Left colon (tissue), 2 donors: ENCODE measurements at places on chromosomes 13 and 19. TPM values are rescaled to one million over a fixed set of nuclear protein-coding genes. Genes with fewer than 3 reads are reported as not detected.

The CFD gene
- 136 TPM for total RNA-seq

The CCDC169 gene
- total RNA-seq, result 0.27 TPM

The NALCN gene
- total RNA-seq, result 0.17 TPM

The HPN gene
- total RNA-seq, result 1.1 TPM

The TLE2 gene
- total RNA-seq, result 47.9 TPM

The SLAIN1 gene
- 2.6 TPM for total RNA-seq

The PNMA8A gene
- total RNA-seq, result 1.1 TPM

The CEACAM21 gene
- not detected for total RNA-seq

The EPS8L1 gene
- total RNA-seq, result 42.1 TPM

The OVOL3 gene
- not detected for total RNA-seq

The TMPRSS9 gene
- 0.34 TPM for total RNA-seq

The GFY gene
- not detected for total RNA-seq

The PLPPR2 gene
- 7.3 TPM for total RNA-seq

The ANGPTL4 gene
- 3.2 TPM for total RNA-seq

The NDUFA3 gene
- 146 TPM for total RNA-seq

The NLRP5 gene
- total RNA-seq, result not detected

The HCN2 gene
- total RNA-seq, result 0.39 TPM

The CLDN10 gene
- total RNA-seq, result 0.28 TPM

The GIPR gene
- 21.2 TPM for total RNA-seq

The GIPC3 gene
- 0.24 TPM for total RNA-seq

The ATP8A2 gene
- total RNA-seq, result 0.42 TPM

The MYO1F gene
- 12.1 TPM for total RNA-seq

The DENND1C gene
- 2.8 TPM for total RNA-seq

The IRGC gene
- total RNA-seq, result not detected

The JSRP1 gene
- total RNA-seq, result 0.55 TPM

The SIAH3 gene
- not detected for total RNA-seq

The TPTE2 gene
- not detected for total RNA-seq

The PSG3 gene
- not detected for total RNA-seq

The CEACAM6 gene
- 596 TPM for total RNA-seq

The CCL25 gene
- total RNA-seq, result not detected

The CLDND2 gene
- 1.8 TPM for total RNA-seq

The WDR87 gene
- total RNA-seq, result not detected

The C19orf38 gene
- 0.98 TPM for total RNA-seq

The PCDH20 gene
- 4.7 TPM for total RNA-seq

The ZNF99 gene
- total RNA-seq, result not detected

The CEACAM7 gene
- 2,156 TPM for total RNA-seq

The PALM gene
- total RNA-seq, result 8.7 TPM

The ELL gene
- 19.1 TPM for total RNA-seq

The FGF9 gene
- total RNA-seq, result 4.5 TPM

The KLHL1 gene
- not detected for total RNA-seq

The GAPDHS gene
- total RNA-seq, result not detected

The HSPB6 gene
- 4.5 TPM for total RNA-seq

The KCNC3 gene
- total RNA-seq, result 0.76 TPM

The ZNF667 gene
- 0.34 TPM for total RNA-seq

The CRB3 gene
- 148 TPM for total RNA-seq

The KLK11 gene
- 0.47 TPM for total RNA-seq

The SLC8A2 gene
- 2.2 TPM for total RNA-seq

The ZNF540 gene
- total RNA-seq, result 1.3 TPM

The SCN1B gene
- 4.1 TPM for total RNA-seq

The MED26 gene
- 9.0 TPM for total RNA-seq

The ZFP28 gene
- 0.98 TPM for total RNA-seq

The ACER1 gene
- total RNA-seq, result not detected

The PDS5B gene
- 29.2 TPM for total RNA-seq

The SYT3 gene
- total RNA-seq, result not detected

The RAB3A gene
- 6.3 TPM for total RNA-seq

The ZNF563 gene
- 2.6 TPM for total RNA-seq

The GNG7 gene
- total RNA-seq, result 5.3 TPM

The MCEMP1 gene
- not detected for total RNA-seq

The UNC13A gene
- total RNA-seq, result 0.28 TPM
